T-helper 17 cell (primary cell): ENCODE measurements at places on chromosomes 3 and 15.

DNA sequence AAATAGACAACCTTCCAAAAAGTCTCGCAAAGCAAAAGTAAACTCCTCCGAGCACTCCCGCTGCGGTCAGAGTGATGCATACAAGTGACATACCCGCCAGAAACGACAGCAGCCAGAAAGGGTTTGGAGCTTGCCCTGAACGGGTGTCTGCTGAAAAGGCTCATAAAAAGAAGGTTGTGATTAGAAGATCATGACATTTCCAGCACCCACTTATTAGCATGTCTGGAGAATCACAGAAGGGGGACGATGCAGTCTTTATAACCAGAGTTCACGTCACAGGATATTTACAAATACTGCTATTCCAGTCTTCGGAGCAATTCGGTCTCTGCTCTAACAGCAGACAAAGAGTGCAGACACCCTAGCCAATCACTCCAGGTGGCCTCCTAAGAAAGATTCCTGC is 59.1 kb upstream of the FRMD4B start:
- no peak for DNase-seq

GRCh38 chr3:194905696-194906095 is 220.0 kb downstream of the FAM43A start:
- DNase-seq, result no peak

- DNase-seq, result no peak
Observed at GRCh38 chr3:42489937-42490227, 12.6 kb upstream of the VIPR1 start.

DNA sequence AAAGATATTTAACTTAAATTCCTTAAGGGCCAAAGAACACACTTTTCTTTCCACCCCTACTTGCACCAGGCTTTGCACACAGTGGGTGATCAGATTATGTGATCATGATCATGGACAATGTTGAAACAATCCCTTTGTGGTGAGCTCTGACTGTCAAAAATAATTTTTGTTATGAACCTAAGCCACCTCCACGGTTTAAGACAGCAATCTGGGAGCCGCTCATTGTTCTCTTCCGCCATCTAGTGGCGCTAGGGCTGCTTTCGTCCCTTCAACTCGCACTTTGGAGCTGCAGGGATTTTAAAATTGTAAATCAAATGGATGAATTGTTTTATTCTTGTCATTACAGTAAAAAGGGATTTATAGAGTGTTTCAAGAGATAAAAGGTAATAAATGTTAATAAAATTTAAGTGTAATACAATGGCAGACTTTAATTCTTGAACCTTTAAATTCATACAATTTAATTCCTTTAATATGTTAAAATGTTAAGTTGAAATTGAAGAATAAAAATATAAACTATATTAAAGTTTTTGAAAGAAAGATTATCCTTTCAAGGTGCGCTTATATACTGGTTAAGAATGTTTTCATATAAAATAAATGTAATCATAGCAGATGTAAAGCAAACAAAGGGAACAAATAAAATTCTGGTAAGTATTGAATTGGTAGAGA is 45.3 kb upstream of the ARL6 start:
- DNase-seq, result peak; percentile 52

DNA sequence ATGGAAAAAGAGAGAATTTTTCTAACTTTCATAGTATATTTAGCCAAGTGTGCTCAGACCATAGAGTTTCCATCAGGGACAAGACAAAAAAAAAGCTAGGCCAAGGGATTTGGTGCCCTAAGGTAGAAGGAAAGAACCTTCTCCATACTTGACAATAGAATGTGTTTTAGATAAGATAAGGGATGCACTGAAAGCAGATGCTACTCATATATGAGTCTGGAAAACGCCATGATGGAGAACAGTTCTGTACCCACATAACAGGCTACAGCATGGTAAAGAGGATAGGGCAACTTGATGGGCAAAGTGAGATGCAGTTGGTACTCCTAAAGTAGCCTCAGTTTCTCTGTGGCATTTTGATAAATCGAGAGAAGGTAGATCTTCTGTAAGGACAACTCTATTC is 216.4 kb upstream of the NECTIN3 start:
- no peak for DNase-seq

GRCh38 chr3:189317911-189318310 is 146.1 kb downstream of the TPRG1 start:
- no peak for DNase-seq
